ENCODE measurements at places on chromosomes 6 and 20.

DNA sequence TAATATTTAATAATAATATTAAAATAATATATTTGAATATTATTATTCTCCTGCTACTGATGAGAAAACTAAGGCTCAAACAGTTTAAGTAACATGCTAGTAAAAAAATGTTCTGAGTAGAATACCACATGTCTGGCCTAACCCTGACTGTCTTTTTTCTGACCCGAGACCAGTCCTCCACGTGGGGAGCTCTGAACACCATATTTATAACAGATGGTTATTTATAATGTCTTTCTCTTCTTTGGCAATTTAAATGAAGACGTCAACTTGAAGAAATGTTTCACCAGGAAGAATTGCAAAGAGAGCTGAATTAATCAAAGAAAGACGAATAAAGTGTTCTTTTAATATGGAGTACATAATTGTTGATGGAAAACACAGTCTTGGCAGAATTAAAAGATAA is 82.0 kb downstream of the SLC22A3 start:
- DNase-seq, result no peak

- no peak for DNase-seq
These were observed 31.4 kb downstream of the TBC1D32 start for GRCh38 chr6:121302882-121303281.

GRCh38 chr6:156068881-156069280 is 613.2 kb upstream of the NOX3 start:
- DNase-seq, result no peak

- no peak for DNase-seq
These were observed 19.3 kb upstream of the LY86 start for GRCh38 chr6:6569096-6569810.

DNA sequence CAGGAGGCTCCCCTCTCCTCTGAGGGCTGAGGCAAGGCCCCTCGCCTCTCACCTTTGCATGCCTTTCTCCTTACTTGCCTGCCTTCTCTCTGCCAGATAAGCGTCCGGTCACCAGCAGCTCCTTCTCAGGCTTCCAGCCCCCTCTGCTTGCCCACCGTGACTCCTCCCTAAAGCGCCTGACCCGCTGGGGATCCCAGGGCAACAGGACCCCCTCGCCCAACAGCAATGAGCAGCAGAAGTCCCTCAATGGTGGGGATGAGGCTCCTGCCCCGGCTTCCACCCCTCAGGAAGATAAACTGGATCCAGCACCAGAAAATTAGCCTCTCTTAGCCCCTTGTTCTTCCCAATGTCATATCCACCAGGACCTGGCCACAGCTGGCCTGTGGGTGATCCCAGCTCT is 21.3 kb upstream of the PPARD start:
- DNase-seq, result no peak

- no peak for DNase-seq
These were observed 73.9 kb downstream of the RAMACL start for GRCh38 chr6:166512567-166512966.

DNA sequence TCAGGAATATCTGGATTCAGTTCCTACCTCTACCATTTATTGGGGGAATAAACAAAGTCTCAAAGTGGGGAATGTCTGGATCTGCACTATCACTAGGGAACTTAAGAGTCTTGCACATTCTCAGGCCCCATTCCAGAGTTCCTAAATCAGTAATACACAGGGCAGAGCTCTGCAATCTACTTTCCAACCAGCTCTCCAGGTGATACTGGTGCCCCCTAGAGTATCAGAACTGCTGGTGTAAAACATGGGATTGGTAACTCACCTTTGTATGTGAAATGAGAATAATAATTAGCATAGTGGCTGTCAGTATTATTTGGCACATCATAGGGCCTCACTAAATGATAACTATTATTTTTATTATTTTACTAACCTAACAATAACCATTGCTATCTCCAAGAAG is 278.8 kb upstream of the IMPG1 start:
- DNase-seq, result no peak

DNA sequence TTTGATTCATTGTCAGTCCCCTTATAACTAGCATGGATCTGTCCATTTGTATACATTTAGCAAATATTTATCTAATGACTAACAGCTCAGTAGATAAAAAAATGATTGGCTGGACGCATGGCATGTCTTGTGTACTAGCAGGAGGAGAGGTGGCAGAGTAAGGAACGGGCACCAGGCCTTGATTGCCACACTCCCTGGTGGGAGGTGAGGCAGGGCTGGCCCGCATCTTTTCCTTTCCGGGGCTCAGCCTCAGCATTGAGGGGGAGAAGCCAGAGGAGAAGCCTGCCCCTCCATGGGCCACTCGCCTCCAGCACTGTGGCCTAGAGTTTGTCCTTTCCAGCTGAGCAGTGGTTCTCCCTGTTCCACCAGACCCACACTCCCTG is 84.9 kb upstream of the TMEM181 start:
- DNase-seq, result no peak

DNA sequence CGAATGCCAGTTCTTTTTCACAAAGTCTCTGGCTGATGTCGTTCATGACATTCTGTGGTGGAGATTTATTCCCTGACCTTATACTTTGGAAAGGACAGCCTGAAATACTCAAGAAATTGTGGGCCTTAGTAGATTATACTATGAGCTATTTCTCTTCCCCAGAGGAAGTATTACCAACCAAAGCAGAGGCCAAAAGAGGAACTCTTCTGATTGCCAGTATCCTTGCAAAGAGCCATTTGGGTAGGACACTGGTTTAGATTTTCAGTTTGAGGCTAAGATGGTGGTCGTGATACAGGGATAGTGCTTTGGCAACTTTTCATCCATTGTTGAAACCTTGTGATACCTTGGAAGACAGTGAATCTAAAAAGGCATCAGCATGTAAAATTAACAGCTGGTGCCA is 327.3 kb downstream of the HACE1 start:
- DNase-seq, result no peak

Data from AG04449 (cell line).